ENCODE measurements at places on chromosomes 6 and 20. TPM values are rescaled to one million over a fixed set of nuclear protein-coding genes. Genes with fewer than 3 reads are reported as not detected.

GNMT gene
- total RNA-seq, result 0.30 TPM

HCRTR2 gene
- not detected for total RNA-seq

E2F3 gene
- 26.6 TPM for total RNA-seq

EBF4 gene
- 3.6 TPM for total RNA-seq
